ENCODE measurements at places on chromosomes 2 and 18.

- H3K27ac ChIP-seq = no peak overlapping the region
- no peak overlapping the region for H3K4me3 ChIP-seq
- no peaks in the 10 kb centered on the region for H3K27me3 ChIP-seq
- peaks cover 11% of the 10 kb centered on the region for H3K4me1 ChIP-seq
Measured at GRCh38 chr2:26759845-26760244, 4.2 kb upstream of the SLC35F6 start.

- H3K27me3 ChIP-seq = no peaks in the 10 kb centered on the region
- no peak overlapping the region for H3K27ac ChIP-seq
- no peak for DNase-seq
- H3K36me3 ChIP-seq = no peaks in the 10 kb centered on the region
- H3K4me1 ChIP-seq = no peaks in the 10 kb centered on the region
- H3K4me3 ChIP-seq = no peak overlapping the region
Measured at GRCh38 chr2:4047961-4048891, 344.9 kb downstream of the DCDC2C start.

DNA sequence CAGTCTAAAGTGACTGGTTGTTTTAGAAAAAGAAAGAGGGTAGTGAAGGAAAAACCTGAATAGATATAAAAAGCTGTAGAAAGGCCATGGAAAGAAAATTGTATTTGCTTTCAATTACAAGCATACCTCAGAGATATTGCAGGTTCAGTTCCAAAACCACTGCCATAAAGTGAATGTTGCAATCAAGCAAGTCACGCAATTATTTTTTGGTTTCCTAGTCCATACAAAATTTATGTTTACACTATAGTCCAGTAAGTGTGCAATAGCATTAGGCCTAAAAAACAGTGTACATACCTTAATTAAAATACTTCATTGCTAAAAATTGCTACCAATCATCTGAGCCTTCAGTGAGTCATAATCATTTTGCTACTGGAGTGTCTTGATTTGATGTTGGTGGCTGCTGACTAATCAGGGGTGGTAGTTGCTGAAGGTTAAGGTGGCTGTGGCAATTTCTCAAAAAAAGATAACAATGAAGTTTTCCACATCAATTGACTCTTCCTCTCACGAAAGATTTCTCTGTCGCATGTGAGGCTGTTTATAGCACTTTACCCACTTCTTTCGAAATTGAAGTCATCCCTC lies 2003.8 kb upstream of the PIK3C3 start:
- H3K27ac ChIP-seq = no peak overlapping the region
- no peaks in the 10 kb centered on the region for H3K36me3 ChIP-seq
- H3K4me1 ChIP-seq = no peaks in the 10 kb centered on the region
- H3K4me3 ChIP-seq = no peak overlapping the region
- no peaks in the 10 kb centered on the region for H3K27me3 ChIP-seq

- H3K27me3 ChIP-seq = no peaks in the 10 kb centered on the region
- DNase-seq = no peak
- H3K36me3 ChIP-seq = peaks cover 7% of the 10 kb centered on the region
- no peak overlapping the region for H3K4me3 ChIP-seq
- no peak overlapping the region for H3K27ac ChIP-seq
Measured at GRCh38 chr2:152743002-152743401, 24.6 kb downstream of the ARL6IP6 start.
